Fibroblast of villous mesenchyme (primary cell): ENCODE measurements at places on chromosomes 11 and 22. TPM values are rescaled to one million over a fixed set of nuclear protein-coding genes. Genes with fewer than 3 reads are reported as not detected.
A peak's percentile ranks its signal among the peaks of the same experiment; 100 is the strongest.

Gene LMO2
- under 0.01 TPM in 2 replicates for total RNA-seq

DNA sequence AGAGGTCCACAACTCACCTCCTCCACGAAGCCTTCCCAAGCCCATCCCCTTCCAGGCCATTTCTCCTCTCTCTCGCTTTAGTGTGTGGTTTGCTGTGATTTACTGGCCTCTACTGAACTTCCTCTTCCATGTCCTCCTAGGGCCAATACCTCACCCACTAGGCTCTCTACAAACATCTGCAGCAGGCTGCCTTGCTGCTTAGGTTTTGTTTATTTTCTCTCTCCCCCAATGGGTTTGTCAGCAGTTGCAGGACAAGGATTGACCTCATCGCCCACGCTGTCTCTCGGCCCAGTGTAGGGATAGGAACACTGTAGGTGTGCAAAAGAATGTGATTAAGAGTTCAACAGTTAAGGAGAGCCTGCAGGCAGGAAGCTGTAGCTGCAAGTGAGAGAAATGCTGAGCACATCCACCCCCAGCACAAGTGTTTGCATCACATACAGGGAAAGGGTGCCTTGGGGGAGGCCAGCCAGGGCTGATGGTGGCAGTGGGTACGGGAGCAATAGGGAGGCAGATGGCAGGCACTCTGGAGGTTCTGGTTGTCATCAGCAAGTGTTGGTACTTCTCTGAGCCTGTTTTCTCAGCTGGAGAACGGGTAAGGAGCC is 1.4 kb downstream of the PC start:
- DNase-seq, result peak; percentile 88

Gene IL10RA
- total RNA-seq, result not detected in 2 replicates

DNA sequence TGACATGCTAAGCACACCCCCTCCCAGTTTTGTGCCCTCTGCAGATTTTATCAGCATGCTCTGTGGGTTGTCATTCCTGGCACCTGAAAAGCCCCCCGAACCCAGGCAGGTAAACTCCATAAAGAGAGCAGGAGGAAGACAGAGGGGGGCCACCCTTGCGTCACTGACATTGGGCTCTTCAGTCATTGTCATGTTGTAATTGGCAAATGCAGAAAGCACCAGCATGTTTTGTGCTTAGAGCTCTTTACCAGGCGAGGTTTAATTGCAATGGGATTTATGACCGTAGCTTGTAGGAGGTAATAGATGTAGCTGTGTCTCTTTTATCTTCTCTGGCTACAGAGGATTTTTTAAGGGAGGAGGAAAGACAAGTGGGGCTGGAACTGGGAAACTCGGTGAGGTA is 201.7 kb downstream of the GRIK4 start:
- no peak for DNase-seq

DNA sequence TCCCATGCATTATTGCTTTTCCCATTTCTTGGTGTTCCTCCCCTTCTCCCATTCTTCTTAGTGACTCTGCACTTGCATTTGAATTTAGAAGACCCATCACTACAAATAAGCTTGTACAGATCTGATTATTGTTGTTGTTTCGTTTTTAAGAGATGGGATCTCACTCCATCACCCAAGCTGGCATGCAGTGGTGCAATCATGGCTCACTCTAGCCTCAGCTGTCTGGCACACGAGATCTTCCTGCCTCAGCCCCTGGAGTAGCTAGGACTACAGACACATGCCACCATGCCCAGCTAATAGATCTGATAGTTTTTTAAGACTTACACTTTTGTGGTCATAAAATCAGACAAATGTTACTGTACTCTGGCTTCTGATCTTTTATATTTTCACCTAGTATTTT is 252.1 kb downstream of the DDX10 start:
- no peak for DNase-seq

Gene GDPD4
- total RNA-seq, result 0.43 and 0.64 TPM in 2 replicates

Gene CARNS1
- total RNA-seq, result not detected in 2 replicates

Gene PRODH
- not detected in 2 replicates for total RNA-seq

DNA sequence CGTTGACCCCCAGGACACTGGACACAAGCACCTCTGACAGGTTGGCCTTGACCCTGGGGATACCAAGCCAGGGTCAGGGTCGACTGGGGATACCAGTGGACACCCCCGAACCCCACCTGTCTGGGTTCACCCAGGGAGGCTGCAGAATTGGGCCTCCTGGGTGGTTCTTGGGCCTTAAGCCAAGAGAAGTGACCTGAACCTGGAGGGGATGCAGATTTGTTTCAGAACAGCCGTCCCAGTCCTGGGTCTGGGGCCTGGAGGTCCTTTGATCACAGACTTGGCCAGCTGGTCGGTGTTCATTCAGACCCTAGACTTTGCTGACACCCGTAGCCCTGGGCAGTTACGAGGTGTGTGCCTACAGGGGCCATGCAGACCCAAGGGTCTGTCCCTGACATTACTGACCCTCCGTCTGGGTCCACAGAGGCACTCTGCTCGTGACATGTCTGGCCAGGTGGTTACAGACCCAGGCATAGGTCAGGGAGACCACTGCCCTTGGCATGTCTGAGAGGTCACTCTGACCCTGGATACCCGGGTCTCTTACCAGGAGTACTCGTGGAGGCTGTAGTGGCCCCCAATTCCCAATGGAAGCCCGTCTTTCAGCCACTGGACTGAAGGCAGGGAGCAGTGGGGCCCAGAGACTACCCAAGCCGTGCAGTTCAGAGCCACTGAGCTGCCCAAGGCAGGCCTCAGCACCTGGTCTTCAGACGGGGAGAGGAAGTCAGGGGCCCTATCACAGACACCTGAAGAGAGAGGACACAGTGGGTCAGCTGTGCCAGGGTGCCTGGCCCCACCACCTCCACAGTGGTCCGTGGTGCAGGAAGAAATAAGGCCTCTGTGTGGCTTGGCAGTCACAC is 6.4 kb downstream of the SIGIRR start:
- DNase-seq, result no peak

- DNase-seq, result no peak
These were observed 37.8 kb downstream of the DLG2 start for GRCh38 chr11:85589373-85589772.

DNA sequence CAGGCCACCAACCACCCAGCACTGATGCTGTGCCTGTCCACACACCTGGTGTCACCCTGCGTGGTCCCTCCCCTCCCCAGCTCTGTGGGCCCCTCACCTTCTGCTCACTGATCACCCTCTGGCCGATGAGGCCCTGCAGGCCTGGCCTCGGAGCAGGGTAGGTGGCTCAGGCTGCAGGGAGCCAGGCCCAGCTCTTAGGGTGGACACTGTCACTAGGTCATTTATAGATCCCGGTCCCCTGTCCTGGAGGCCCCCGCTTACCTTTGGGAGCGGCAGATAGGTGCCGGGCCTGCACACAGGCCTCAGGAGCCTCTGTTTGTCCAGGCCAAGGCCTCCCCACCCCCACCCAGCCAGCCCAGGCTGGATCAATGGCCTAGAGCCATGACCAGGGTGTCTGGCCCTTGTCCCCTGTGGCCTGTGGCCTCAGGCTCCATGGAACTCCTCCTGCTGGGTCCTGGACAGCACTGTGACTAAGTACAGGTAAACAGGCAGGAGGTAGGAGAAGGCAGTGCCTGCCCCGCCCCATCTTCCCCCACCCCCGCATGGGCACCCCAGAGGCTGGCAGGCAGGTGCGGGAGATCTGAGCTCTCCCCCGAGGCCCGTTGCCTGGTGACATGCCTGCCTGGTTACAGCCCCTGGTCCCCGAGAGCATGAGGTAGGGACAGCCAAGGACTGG is at the start of gene TMPRSS6:
TMPRSS6 (minus strand) TSS at position 472 of the 676 bp plus-strand sequence. CDS start 6,296 bp downstream, outside the sequence.
- DNase-seq, result no peak

- DNase-seq, result no peak
These were observed 604.1 kb upstream of the ANO5 start for GRCh38 chr11:21588754-21589153.

DNA sequence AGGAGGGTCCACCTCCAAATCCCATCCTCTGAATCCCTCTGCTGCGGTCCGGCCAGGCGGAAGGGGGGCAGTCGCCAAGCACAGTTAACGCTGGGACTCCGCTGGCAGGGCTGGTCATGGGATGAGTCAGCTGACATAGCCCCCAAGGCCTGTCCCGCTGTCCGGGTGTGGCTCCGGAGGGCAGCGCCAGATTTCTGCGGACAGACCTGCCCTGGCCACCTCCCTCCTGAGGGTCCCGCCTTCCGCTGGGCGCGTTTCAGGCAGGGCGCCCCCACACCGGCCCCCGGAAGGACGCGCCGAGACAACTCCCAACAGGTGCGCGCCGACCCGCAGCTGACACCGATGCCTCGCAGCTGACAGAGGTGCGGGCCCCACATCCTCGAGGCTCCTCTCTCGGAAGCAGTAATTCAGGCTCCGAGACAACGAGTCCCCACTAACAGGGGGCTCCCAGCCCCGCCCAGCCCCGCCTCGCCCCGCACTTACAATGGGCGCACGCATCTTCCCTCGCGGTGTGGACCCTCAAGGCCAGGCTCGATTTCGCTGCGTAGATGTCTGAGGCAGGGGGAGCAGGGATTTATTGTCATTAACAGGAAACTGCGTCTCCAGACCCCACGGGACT is 607 bp downstream of the PLAAT3 start:
- peak; percentile 28 for DNase-seq

DNA sequence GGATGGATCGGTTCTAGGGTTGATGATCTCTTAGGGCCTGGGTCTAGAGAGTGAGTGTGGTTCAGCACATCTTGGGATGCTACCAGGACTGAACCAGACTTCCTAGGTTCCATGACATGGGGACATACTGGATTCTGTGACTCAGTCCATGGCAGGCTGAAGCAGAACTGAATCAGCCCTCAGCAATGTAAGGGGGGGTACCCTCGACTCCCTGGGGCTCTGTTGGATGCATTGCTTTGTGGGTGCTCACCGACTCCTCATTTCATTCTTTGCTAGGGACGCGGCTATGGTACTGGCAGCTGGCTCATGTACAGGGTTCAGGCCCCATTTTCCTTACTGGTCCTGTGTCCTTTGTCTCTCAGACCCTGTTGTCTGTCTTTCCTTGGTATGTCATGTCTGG is 733 bp upstream of the GRAMD1B start:
- no peak for DNase-seq

- DNase-seq, result no peak
These were observed 7.5 kb upstream of the APOBEC3A start for GRCh38 chr22:38949889-38950405.

Gene PATE2
- total RNA-seq, result 0.32 TPM in 1 of 2 replicates, not detected in the other

Gene MMP13
- not detected in 2 replicates for total RNA-seq

- DNase-seq, result no peak
These were observed 44.6 kb upstream of the SORL1-AS1 start for GRCh38 chr11:121497176-121497998.

Gene NXPE4
- not detected in 2 replicates for total RNA-seq

DNA sequence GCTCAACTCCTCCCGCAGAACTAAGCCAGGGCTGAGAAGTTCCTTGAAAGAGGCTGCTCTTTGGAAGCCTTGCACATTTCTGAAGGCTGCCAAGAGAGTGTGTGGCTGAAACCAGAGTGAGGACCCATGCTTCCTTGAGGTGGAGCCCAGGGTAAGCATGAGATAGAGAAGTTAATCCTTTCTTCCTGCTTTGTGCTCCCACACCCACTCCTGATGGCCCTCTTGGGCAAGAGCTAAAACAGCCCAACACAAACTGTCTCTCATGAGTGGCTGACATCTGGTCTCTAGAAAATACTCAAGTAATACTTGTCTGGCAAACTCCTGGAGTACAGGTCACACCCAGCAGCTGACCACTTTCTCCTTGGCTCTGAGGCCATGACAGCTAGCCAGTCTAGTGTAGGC is 523.7 kb downstream of the INSC start:
- peak; percentile 87 for DNase-seq

GRCh38 chr11:30046578-30046945 is 29.7 kb upstream of the KCNA4 start:
- DNase-seq, result no peak

Gene MMP12
- 3.0 and 3.5 TPM in 2 replicates for total RNA-seq

GRCh38 chr11:129968591-129969419 is 33.8 kb downstream of the PRDM10 start:
- no peak for DNase-seq

DNA sequence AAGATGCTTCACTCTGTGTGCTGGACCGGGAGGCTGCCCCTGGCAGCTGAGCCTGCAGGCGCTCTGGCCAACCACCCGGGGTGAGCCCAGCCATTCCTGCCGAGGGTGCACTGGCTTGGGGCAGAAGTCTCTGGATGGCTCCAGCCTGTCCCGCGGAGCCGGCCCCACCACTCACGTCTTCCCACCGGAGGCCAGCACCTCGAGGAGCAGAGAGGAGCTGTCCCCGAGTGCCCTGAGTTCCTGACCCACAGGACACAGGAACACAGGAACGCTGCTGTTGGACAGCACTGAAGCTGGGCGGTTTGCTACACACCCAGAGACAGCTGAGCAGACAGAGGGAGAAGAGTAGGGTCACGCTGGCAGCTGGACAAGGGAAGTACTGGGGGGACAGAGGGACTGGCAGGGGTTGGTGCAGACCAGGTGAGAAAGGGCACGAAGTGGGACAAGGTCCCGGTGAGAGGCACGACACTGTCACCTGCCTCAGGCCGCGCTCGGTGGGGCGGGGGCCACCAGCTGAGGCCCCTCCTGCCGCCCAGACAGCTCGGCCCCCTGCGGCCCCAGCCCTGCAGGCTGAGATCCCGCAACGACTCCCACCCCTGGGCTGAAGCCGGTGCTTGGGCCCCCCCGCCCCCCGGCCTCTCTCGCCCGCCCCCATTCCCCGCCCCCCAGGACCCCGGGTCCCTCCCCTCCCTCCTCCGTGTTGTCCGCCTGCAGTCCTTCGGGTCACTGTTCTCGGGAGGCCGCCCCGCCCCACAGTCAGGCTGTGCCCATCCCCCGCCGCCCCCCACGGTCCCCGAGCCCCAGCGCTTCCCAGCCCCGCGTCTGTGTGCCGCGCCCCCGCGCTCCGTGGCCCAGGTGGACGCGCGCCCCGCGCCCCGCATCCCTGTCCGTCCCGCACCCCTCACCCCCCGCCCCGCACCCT is 624 bp upstream of the B4GALNT4 start:
- DNase-seq, result peak; percentile 11

- no peak for DNase-seq
These were observed 16.5 kb downstream of the RNF141 start for GRCh38 chr11:10524471-10524870.

- DNase-seq, result no peak
These were observed 400.5 kb downstream of the SHANK2 start for GRCh38 chr11:70851907-70852306.

Gene TRPC6
- total RNA-seq, result 26.4 and 35.8 TPM in 2 replicates

Gene FAM111B
- 12.1 and 12.2 TPM in 2 replicates for total RNA-seq

GRCh38 chr22:40310081-40310767 is 36.1 kb upstream of the ADSL start:
- peak; percentile 81 for DNase-seq

Gene FAM118A
- total RNA-seq, result 20.7 and 52.5 TPM in 2 replicates

GRCh38 chr11:12701811-12702592 is 27.8 kb downstream of the TEAD1 start:
- DNase-seq, result no peak

GRCh38 chr11:40679276-40679675 is 780.2 kb downstream of the LRRC4C start:
- DNase-seq, result no peak
